Kidney (tissue), 22 donors: ENCODE measurements at places on chromosomes 13 and 19. TPM values are rescaled to one million over a fixed set of nuclear protein-coding genes. Genes with fewer than 3 reads are reported as not detected.

PRR19 gene
- 0.47 TPM for total RNA-seq

FXYD1 gene
- 31.8 TPM for total RNA-seq

FBXO17 gene
- 32.3 TPM for total RNA-seq

ATP1A3 gene
- not detected for total RNA-seq

GNA15 gene
- total RNA-seq = 8.7 TPM

BRSK1 gene
- 6.5 TPM for total RNA-seq

OLFM4 gene
- total RNA-seq = 40.9 TPM

ZNF497 gene
- total RNA-seq = 5.0 TPM

CYP4F2 gene
- total RNA-seq = 0.31 TPM

LILRA1 gene
- total RNA-seq = 2.2 TPM

GRCh38 chr13:95642028-95642621 is 2.4 kb downstream of the DZIP1 start:
- peak; percentile 78 for DNase-seq

- no peak for DNase-seq
Measured at GRCh38 chr19:44841231-44841630, 4.9 kb upstream of the NECTIN2 start.

- DNase-seq = no peak
Measured at GRCh38 chr13:82011355-82011754, 1670.4 kb upstream of the SPRY2 start.

DNA sequence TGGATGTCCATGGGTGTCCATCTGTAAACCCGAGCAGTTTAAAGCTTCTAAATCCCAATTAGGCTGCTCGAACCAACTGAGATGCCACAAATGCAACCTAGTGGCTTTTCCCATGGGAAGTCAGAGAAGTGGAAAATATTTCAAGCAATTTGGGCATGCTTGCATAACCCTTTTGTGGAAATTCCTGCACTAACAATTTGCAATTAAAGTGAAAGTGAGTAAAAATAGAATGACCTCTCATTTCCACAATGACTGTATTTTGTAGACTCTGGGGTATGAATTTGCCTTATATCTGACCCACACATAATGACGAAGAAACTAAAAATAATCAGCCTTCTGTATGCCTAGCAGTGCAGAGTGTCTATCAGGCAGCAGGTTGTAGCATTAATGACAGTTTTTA is 91.8 kb upstream of the TSC22D1 start:
- DNase-seq = no peak

DNA sequence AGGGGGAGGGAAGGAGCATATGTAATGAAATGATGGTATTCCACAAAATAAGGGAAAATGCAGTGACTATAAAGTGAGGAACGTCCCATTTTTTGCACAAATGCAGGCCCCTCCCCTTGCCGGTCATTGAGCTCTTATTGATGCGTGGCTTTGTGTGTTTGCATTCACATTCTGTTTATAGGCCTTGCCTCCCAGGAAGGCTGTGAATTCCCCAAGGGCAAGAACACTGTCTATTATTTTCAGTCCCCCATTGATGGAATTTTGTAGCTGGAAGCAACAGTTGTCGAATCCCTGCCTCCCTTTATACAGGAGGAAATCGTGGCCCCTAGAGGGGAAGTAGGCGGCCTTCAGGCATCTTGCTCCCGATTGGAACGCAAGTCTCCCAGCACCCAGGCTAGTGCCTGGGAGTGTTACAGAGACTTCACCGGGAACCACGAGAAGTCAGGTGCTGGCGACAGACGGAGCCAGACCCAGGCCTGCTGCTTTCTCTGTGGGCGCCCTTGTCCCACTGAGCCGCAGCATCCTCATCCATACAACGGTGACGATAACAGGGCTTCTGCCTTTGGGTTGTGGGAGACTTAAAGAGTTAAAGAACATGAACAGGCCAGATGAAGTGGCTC is 6.9 kb downstream of the SBSN start:
- DNase-seq = no peak

GRCh38 chr19:14809272-14810057 is 25.5 kb downstream of the OR7A5 start:
- DNase-seq = no peak

- no peak for DNase-seq
Measured at GRCh38 chr19:27676877-27677276, 1536.1 kb downstream of the UQCRFS1 start.

DNA sequence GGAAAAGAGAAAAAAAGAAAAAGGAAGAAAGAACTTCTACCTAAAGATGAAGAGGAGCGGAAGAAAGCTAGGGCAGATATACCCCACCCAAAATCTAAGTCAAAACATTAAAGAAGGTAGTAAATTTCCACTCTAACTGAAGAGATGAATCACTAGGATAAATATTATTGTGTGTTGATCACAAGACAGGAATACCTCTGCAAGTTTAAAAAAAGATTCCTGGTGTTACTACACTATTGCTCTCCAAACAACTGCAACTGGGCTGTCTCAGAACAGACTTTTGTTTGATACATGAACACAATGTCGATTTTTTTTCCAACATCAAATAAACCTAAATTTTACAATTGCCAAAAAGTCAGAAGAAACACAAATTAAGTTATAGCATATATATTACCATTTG is 6.8 kb downstream of the HSPH1 start:
- no peak for DNase-seq

DNA sequence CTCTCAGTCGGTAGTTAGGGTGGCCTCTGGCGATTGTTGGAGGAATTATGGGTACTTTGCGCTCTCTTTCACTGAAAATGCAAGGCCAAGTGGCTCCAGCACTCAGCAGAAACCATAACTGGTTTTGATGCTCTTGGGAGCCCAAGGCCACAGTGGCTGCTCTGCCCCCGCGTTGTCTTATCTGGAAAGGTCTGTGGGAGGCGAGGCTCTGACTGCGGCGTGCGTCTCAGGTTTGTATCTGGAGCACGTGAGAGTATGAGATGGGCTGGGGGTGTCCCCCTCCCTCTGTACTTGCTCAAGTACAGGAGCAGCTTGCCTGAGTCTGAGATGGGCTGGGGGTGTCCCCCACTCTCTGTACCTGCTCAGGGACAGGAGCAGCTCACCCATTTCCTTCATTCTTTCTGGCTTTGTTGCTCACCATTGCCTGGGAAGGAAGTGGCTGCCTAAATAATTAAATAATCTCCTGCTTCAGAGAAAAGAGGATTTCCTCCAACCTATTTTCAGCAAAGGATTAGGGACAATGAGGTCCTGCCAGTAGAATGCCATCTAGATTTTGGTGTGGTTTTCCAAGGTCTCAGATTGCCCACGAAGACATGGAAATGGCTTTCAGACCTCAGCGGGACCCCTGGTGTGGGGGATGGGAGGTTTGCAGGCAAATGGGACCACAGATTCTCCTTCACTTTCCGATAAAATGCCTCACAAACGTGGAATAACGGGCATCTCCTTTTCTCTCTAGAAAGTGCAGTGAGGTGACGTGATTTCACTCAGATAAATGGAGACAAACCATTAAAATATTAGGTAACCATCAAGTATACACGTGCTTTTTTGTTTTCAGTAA is 14.7 kb downstream of the ATP11A start:
- DNase-seq = peak; percentile 61

DNA sequence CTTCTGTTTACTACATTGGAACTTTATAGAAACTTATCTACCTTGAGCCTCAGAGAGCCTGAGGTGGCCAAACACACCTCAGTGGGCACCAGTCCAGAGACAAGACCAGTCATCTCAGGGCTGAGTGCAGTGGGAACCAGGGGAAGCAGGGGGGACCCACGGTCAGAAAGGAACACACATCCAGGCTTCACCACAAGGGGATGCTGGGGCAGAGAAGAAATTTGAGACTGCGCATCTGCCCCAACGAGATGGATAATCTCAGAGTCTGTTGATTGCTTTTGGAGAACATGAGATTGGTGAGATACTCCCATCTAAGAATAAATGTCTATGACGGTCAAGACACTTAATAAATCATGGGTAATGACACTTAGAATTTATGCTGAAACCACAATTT is 98.7 kb downstream of the DOCK9 start:
- DNase-seq = no peak

DNA sequence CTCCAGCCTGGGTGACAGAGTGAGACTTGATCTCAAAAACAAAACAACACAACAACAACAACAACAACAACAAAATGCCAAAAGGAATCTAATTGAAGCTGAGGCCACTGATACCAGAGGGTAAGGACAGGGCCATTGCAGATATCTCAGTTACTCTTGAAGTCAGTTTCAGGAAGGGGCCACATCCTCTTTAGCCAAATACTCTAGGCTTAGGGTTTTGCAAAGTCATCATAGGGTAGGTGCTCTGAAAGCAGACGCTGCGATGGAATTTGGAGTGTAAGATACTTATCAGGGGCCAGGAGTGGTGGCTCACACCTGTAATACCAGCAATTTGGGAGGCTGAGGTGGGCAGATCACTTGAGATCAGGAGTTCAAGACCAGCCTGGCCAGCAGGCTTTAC is 46.6 kb upstream of the UBAC2 start:
- DNase-seq = no peak

GRCh38 chr13:97192166-97192565 is 30.0 kb upstream of the MBNL2 start:
- DNase-seq = no peak

- DNase-seq = no peak
Measured at GRCh38 chr13:37766502-37766901, 103.1 kb downstream of the TRPC4 start.

GRCh38 chr19:57078802-57079201 is 41.0 kb upstream of the USP29 start:
- no peak for DNase-seq

- DNase-seq = no peak
Measured at GRCh38 chr13:74004109-74004508, 130.1 kb downstream of the KLF12 start.

- DNase-seq = no peak
Measured at GRCh38 chr13:94997126-94997525, 284.8 kb upstream of the SOX21 start.

DNA sequence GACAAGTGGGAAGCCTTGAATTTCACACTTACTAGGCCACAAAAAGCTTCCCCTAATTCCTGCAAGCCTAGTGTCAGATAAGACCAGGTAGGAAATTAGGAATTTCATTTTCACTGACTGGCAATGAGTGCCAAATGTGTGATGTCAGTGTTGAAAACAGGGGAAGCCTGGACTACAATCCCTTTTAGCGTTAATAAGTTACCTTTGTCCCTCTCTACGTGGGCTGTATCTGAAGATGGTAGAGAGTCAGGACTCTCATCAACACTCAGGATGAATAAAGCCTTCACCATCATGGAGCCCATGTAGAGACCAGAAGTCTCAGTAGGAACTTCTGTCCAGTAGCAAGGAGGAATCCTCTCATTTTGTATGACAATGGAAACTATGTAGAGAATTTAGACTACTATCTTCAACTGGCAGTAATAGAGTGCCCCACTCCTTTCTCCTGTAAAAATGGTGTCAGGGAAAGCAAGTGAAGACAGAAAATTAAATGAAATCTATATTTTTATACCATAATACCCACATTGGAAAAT is 324.1 kb upstream of the KLHL1 start:
- DNase-seq = no peak

DNA sequence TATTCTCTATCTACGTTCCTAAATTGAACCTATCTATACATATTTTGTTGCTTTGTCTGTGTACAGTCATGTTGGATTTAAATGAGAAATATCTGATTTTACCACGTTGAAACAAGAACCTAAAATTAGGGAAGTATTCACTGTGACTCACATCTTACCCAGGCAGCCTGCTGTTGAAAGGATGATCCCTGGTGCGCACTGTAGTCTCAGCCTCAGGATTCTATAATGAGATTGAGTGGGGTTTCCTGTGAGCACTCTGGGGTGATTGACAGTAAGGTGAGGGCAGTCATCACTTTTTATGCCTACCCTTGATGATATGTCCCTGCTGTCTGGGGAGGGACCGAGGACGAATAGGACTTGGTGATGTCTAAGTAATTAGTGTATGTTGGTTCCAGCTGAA is 35.4 kb downstream of the PCCA start:
- DNase-seq = no peak

- DNase-seq = no peak
Measured at GRCh38 chr19:39142630-39143029, 17.0 kb downstream of the PAK4 start.

DNA sequence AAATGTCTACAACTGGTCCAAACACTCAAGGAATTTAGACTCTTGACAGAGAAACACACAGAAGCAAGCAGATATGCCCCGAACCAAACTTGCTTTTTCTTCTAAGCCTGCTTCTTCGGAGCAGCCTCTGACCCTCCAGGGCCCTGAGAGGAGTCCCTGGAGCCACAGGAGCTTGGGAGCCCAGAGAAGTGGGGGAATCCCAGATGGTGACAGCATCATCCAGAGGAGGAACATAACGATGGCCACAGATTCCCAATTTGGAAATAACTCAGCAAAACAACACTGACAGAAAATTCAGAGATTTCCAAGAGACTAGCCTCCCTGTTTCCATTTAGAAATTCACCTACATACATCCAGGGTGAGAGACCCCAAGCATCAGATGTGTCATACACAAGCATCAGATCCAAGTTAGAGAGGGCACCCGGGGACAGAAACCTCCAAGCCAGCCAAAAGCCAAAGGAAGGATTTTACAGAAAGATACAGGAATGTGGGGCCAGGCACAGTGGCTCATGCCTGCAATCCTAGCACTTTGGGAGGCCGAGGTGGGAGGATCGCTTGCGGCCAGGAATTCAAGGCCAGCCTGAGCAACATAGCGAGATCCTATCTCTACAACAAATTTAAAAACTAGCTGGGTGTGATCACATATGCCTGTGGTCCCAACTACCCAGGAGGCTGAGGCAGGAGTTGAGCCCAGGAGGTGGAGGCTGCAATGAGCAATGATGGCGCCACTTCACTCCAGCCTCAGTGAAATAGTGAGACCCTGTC is 2.0 kb upstream of the PVR start:
- no peak for DNase-seq

GRCh38 chr13:42538996-42539395 is 35.0 kb upstream of the TNFSF11 start:
- no peak for DNase-seq

GRCh38 chr19:1171755-1172352 is 2.2 kb downstream of the SBNO2 start:
- peak; percentile 69 for DNase-seq

GRCh38 chr13:21758441-21758840 is 87.6 kb downstream of the FGF9 start:
- DNase-seq = no peak

DNA sequence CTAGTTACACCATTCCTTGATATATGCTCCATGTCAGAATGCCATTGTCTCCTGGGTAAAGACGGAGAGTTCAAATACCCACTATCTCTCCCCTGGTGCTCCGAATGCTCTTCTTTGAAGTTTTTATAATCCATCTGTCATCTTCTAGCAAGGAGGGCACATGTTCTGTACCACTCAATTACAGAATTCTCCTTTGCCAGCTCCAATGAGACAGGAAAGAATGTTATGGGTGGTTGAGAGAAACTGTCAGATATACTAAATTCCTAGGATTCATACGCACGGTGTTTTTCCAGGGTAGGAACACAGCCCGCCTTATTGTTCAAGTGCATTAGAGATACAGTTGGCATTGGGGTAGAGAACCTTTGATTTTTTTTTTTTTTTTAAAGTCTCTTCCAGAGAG is 118.0 kb upstream of the ZNF536 start:
- no peak for DNase-seq

GRCh38 chr13:77528834-77529500 is 6.5 kb upstream of the SCEL start:
- DNase-seq = no peak
